ENCODE measurements at places on chromosomes 6 and 20.

GRCh38 chr6:78749326-78749725, 118.0 kb upstream of the IRAK1BP1 start:
- DNase-seq, result no peak

DNA sequence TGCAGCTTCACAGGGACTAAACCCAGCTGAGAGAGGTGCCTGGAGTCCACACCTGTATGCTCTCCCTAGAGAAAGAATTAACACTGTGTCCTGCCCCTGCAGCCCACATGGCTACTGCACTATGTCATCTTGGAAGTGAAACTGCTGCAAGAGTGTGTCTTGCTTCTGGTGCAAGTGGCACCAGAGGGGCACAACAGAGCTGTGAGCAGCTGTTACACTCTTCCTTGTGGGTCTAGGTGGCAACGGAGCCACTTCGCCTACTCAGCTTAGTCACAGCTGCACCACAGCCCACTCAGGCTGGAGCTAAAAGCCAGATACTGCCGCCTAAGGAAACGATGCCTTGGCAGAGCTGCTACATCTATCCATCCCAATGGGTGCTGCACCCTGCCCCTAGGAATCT, 391.4 kb downstream of the COL12A1 start:
- DNase-seq, result no peak

DNA sequence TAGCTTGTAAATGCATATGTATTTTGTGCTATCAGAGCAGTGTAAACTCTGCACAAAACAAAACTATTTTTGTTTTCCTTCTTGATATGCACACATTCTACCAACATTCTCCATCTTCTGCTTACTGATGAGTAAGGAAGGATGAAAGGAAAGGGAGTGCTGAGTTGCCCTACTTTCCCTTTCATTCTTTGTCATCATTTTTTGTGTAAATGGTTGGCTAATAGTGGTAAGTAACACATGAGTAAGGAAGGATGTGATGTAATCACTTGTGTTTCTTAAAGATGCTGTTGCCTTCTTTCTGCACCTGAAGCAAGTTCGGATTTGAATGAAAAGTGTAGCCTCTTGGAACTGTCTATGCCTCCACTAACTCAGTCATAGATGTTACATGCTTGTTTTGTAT, 4.6 kb upstream of the REV3L start:
- no peak for DNase-seq

DNA sequence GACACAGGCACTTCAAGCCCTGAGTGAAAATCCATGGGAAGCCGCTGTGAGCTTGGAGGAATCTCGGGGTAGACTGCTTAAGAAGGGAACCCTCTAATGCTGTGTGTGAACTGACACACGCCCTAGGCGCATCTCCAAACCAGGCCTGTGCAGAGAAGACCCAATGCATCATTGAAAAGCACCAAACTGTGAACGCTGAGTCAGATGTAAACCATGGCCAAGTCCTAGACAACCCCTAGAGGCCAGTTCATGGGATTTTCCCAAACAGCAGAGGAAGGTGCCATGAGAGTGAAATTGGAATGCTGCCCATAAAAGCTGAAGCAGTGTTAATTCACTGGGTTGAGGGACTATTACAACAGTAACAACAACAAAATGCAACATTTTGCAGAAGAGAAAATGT, 296.5 kb downstream of the SMOC2 start:
- DNase-seq, result no peak

- DNase-seq, result no peak
These were observed 244.7 kb downstream of the PTPRK start for GRCh38 chr6:128275681-128276080.

GRCh38 chr6:77607004-77607403, 45.8 kb upstream of the MEI4 start:
- no peak for DNase-seq

DNA sequence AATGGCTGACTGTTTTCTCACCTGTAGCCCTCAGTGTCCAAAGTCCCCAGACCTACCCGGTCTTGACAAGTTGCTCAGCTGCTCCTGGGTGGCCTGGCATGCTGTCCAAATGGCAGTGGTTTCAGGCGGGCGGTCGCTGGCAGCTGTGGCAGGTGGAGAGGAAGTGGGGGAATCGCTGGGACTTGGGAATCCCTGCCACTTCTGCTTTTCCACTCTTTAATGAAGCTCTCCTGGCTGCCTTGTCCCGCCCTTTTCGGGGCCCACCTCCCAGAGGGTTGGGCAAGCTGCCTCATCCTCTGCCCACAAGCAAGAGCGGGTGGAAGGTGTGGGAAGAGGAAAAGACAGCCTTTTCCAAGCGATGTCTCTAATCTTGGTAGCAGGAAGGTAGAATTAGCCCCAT, at the start of gene OCSTAMP:
Gene OCSTAMP, minus strand, starts transcription at position 194 of the 400 bp plus-strand sequence. Its CDS starts 94 bp downstream, at position 100.
- no peak for DNase-seq

DNA sequence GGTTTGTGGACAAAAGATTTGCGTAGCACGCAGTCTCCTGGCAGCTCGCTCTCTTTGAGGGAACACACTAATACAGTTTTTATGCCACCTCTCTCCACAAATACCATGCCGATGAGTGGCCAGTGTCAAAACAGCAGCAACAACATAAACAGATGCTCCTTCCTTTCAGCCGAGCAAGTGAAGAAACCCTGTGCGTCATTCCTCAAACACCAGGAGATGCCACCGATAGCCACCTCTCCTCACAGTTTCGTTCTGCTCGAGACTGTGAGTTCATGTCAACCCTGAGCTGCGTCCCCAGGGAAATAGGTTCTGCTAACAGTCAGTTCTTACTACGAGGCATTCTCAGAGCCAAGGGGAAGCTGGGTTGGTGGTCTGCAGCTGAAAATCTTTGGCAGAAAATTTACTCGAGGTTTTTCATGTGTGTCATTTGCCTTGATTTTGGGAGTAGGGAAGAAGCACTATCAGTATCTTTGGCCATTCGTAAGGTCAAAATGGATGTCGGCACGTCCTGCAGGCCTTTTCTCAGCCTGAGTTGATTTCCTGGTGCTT, 59.9 kb downstream of the EYA2 start:
- no peak for DNase-seq

DNA sequence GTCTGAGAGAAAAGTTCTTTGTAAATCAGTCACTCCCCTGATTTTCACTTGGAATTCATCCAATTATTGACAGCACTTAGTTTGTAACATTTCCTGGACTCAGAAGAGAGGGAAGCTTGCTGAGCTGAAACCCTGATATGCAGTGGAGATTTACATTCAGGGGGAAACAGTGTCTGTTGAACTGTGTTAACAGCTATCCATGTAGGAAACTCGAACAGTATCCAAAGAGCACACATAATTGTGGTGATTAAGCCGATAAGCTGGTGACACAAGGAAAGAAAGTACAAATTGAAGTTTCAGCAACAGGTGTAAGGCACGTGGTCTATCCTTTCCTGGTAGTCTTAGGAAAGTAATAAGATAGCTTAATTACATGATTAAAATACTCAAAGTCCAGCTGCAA, 78.1 kb upstream of the FLRT3 start:
- DNase-seq, result no peak

DNA sequence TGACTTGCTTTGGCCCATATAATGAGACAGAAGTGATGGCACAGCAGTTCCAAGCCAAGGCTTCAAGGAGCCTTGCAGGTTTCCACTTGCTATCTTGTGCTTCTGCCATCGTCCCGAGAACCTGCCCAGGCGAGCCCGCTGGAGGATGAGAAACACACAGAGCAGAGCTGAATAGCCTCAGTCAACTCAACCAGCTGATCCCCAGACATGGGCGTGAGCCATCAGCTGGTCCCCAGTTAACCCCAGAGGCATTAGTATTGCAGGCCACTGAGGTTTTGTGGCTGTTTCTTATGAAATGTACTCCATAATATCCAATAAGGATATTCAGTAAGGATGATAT, 81.7 kb upstream of the SHLD1 start:
- DNase-seq, result no peak

- no peak for DNase-seq
These were observed 100.5 kb downstream of the EYA4 start for GRCh38 chr6:133341607-133342158.

DNA sequence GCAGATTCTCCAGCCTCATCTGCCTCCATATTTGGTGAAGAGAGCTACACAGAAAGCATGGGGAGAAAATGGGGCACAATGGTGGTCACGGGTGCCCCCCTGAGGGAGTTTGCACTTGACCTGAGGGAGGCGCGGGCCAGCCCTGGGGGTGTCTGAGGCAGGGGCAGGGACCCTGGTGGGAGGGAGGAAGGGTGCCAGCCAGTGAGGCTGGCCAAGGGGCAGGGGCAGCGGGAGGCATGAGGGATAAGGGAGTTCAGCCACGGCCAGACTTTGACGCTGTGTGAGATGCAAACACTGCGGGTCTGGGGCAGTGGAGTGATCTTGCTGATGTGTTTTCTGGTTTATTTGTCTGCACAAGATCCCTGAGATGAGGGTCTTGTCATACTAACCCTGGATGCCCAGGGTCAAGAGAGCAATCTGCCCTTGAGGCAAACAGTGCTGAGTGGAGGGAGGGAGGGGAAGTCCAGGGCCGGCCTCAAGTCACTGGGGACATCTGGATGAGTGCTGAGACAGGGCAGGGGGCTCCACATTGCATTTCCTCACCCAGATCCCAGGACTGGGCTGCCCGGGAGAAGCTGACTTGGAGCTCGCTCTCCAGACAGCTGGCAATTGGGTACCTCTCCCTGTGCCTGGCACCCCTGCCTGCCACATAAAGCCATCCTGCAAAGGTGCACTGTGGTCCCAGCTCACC, 8.8 kb upstream of the PCMTD2 start:
- no peak for DNase-seq

GRCh38 chr6:35569011-35569461, 56.3 kb upstream of the TULP1 start:
- peak; percentile 26 for DNase-seq

- no peak for DNase-seq
These were observed 124.4 kb downstream of the NFATC2 start for GRCh38 chr20:51418137-51418529.

- DNase-seq, result no peak
These were observed 45.9 kb downstream of the TRIM38 start for GRCh38 chr6:26008470-26008869.

DNA sequence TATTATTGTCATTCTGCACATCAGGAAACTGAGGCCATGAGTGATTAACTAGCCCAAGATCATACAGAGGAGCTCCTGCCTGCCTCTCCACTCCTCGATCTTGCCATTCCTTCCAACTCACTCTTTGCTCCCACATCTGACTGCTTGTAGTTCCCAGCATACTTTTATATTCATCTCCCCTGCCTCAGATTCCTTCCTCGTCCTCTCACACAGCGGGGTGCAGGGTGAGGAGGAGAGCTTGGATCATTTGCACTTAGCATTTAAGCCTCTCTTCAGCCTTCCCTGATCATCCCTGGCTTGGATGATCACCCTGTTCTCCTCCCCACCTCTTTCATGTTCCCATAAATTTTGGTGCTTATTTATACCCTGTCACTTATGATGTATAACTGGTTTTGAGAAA, 515.1 kb upstream of the SOX4 start:
- DNase-seq, result no peak

DNA sequence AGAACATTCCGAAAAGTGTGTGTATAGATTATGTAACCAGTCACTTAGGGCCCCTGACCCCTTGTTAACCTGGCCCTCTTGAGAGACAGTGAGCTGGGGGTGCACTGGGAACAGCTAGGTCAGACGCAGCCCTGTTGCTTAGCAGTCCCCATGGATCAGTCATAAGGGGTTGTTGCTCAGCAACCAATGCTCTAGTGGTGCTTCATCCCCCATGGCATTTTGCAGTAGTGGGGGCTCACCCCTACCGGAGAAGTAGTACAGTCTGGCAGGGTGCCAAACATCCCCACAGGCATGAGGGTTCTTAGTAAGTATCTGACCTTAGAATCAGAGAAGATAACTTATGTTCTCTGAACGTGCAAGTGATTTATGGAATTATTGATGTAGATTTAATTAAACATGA, 12.3 kb downstream of the PKIB start:
- no peak for DNase-seq

DNA sequence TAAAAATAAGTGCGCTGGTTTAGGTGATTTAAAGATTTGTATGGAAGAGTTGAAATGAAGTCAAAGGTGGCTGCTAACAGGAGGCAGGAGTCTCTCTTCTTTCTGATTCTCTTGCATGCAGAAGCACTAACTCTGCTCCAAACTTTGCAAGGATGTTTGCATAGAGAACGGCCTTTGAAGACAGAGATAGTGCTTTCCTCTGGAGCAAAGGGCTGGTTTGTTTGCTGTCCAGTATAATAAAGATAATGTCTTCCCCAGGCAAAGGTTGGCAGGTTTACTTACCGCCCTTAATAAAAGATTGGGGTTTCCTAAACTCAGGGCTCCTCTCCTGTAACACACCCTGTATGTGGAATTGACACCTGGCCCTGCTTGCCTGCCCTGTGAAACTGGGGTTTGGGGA, 210.6 kb upstream of the RREB1 start:
- DNase-seq, result no peak

DNA sequence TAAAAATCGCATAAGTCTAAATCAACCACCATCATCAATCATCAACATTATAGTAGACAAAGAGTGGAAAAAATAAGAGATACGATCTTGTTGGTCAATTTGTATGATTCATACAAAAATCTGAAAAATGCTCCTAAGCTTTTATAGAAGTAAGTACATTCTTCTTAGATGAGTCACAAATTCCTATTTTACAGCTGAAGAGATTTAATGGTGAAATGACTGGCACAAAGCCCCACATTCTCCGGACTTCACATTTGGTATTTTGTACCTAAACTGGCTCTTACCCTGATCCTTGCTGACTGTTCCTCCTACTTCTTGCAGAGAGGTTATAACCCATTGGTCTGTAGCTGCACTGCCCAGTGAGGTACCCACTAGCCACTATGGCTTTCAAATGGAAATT, 29.9 kb upstream of the PREP start:
- no peak for DNase-seq

DNA sequence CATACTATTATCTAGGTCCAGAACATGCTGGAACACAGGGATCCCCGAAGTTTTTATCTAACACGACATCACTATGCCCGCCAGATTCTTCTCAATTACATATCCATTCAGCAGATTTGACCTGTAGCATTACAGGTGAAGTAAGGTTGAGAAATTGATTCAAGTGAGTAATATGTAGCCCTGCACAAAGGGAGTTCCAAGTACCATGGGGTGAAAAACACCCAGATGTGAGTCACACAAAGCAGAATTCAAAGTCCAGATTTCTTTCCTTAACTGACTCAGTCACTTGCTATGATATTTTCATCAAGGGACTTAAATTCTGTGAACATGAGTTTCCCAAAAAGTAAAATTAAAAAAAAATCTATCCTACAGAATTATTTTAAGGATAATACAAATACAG, 655.4 kb upstream of the PTCHD4 start:
- no peak for DNase-seq

DNA sequence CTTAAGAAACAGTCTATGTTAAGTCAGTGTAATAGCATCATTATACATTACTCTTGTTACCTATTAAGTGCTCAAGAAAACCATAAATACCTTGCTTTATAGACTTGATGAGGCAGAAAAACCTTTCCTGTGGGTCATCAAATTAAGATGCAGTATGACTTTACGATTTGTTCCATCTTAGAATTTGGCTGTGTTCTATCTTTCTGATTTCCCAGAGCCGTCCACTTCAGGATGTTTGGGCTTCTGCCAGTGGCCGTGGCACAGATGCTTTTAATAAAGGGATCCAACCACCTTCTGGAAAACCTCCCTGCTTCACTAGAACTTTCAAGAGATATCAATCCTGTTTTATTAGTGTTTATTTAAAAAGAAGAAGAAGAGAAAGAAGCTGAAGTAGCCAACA, 71.2 kb downstream of the PDE7B start:
- DNase-seq, result no peak

- no peak for DNase-seq
These were observed 458.7 kb upstream of the HSF2 start for GRCh38 chr6:121940728-121941127.

- no peak for DNase-seq
These were observed 32.6 kb downstream of the SERPINB1 start for GRCh38 chr6:2809015-2809414.

All from neural crest cell (in vitro differentiated cells).